Activated CD4-positive, alpha-beta T cell treated with anti-CD3 and anti-CD28 coated beads, Interleukin-2, amount 10 ng/mL, durations not matched to agents 24 days and 14 days (primary cell): ENCODE measurements at places on chromosomes 7 and 10. TPM values are rescaled to one million over a fixed set of nuclear protein-coding genes. Genes with fewer than 3 reads are reported as not detected.
A peak's percentile ranks its signal among the peaks of the same experiment; 100 is the strongest.

The GIMAP4 gene
- total RNA-seq, result 61.1 and 62.7 TPM in 2 replicates

GRCh38 chr10:2351566-2351965 is 614.2 kb upstream of the ADARB2 start:
- no peak overlapping the region for H3K27ac ChIP-seq
- no peaks in the 10 kb centered on the region for H3K36me3 ChIP-seq
- H3K4me3 ChIP-seq, result no peak overlapping the region
- H3K27me3 ChIP-seq, result no peaks in the 10 kb centered on the region
- no peaks in the 10 kb centered on the region for H3K4me1 ChIP-seq

DNA sequence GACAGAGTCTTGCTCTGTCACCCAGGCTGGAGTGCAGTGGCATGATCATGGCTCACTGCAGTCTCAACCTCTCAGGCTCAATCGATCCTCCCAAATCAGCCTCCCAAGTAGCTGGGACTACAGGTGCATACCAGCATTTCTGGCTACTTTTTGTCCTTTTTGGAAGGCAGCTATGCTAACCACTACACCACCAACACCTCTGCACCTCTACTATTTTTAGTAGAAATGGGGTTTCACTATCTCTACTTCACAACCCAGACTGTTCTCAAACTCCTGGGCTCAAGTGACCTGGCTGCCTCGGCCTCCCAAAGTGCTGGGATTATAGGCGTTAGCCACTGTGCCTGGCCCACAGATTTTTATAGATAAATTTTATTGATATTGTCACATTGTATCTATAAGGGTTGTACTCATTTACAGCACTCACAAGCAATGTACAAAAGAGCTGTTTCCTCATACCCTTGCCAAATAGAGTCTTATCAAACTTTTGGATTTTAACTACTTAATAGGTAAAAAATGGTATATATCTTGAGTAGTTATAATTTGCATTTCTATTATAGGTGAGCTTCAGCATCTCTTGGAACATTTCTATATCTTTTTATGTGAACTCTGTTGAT is 23.7 kb downstream of the PRR15 start:
- H3K27me3 ChIP-seq, result no peaks in the 10 kb centered on the region
- H3K27ac ChIP-seq, result no peak overlapping the region
- H3K4me1 ChIP-seq, result peaks cover 4% of the 10 kb centered on the region
- no peak overlapping the region for H3K4me3 ChIP-seq
- peak; percentile 27 for DNase-seq
- H3K36me3 ChIP-seq, result no peaks in the 10 kb centered on the region

The EBLN1 gene
- total RNA-seq, result not detected in 2 replicates

DNA sequence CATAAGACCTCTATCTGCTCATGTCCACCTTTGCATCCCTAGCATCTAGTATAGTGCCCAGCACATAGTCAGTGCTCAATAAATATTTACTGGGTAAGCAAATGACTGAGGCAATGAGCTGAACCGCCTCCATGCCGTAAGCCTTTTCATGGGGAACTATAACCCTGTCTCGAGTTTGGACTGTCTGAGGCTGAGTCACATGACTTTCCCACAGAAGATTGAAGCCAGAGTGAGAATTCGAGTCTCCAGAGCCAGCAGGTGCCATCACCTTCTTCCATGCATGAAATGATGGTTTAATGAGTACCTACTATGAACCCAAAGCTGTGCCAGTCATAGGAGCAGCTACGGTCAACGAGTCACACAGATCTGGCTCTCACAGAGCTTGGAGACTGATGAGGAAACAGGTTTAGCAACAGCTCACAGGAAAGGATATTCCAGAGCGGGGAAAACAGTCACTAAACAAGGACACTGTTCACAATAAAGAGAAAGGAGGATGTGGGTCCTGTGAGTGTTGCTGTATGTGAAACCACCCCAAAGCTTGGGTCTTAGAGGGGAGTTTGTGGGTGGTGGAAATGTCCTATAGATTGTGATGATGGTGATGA is 75.2 kb downstream of the TEX36 start:
- no peaks in the 10 kb centered on the region for H3K4me1 ChIP-seq
- H3K27ac ChIP-seq, result no peak overlapping the region
- H3K4me3 ChIP-seq, result no peak overlapping the region
- no peak for DNase-seq

- no peak overlapping the region for H3K27ac ChIP-seq
- H3K4me3 ChIP-seq, result no peak overlapping the region
- H3K4me1 ChIP-seq, result peaks cover 3% of the 10 kb centered on the region
- H3K27me3 ChIP-seq, result peaks cover 23% of the 10 kb centered on the region
Observed at GRCh38 chr10:110827875-110828274, 43.9 kb upstream of the PDCD4 start.

The GCK gene
- 1.7 and 2.0 TPM in 2 replicates for total RNA-seq

DNA sequence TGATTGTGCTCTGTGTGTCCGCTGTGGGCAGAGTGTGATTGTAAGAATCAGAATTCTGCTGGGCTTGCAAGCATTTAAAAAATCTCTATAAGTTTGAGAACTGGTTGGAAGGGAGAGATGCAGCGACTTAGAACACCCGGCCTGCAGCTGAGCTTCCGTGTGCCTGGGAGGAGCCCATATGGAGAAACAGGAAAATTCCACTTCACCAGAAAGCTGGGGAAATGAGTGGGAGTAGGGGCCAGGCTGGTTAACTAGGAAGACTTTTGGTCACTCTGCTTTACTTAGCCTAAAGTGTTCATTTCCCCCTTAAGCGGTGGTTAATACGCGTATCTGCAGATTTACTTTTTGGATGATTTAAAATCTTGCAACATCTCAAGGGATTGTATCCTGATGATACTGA is 72.2 kb downstream of the TCF7L2 start:
- H3K4me3 ChIP-seq, result no peak overlapping the region
- DNase-seq, result no peak
- peaks cover 12% of the 10 kb centered on the region for H3K27me3 ChIP-seq
- no peaks in the 10 kb centered on the region for H3K36me3 ChIP-seq
- H3K27ac ChIP-seq, result no peak overlapping the region
- H3K4me1 ChIP-seq, result no peaks in the 10 kb centered on the region

DNA sequence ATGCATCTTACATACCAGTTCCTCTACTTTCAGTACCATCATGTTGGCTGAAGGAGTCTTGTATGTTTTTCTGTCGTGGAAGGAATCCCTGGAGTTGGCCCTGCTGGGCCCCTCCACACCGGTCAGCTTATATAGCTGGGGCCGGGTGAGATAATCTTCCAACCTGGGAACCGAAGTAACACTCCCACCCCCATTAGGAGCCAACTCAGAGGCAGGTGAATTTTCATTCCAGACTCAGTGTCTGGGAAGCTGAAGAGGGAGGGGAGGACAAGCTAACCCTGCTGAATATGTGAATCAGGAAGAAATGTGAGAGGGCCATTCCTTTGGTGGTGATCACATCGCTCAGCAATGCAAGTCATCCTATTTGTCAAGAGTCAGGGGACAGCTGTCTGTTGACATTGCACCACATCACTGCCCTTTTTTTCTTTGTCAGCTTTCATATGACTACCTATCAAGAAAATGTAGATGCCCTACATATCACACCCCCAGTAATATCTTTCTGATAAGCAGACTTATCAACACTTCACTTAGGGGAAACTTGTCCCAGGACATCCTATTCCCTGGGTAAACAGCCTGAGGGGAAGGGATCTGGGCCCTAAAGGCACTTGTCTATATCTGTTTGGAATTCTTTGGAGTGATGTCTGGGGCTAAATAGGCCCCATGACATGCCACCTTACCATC is at the start of gene ANKRD1:
Gene ANKRD1, minus strand, starts transcription at position 102 of the 681 bp plus-strand sequence. Its CDS starts 60 bp downstream, at position 42.
- H3K4me1 ChIP-seq, result no peaks in the 10 kb centered on the region
- no peaks in the 10 kb centered on the region for H3K36me3 ChIP-seq
- H3K27me3 ChIP-seq, result peaks cover 50% of the 10 kb centered on the region
- no peak within 1 kb of the TSS for H3K4me3 ChIP-seq

GRCh38 chr7:137585591-137585990 is 242.1 kb upstream of the PTN start:
- H3K36me3 ChIP-seq, result no peaks in the 10 kb centered on the region
- no peak overlapping the region for H3K4me3 ChIP-seq
- H3K27ac ChIP-seq, result no peak overlapping the region
- H3K27me3 ChIP-seq, result no peaks in the 10 kb centered on the region

The GPC2 gene
- 6.3 and 7.9 TPM in 2 replicates for total RNA-seq

GRCh38 chr10:22629852-22630233 is 84.5 kb downstream of the PIP4K2A start:
- peaks cover 10% of the 10 kb centered on the region for H3K36me3 ChIP-seq
- H3K27me3 ChIP-seq, result no peaks in the 10 kb centered on the region
- H3K27ac ChIP-seq, result peak overlapping the region; percentile 95
- peak; percentile 76 for DNase-seq
- H3K4me3 ChIP-seq, result peak overlapping the region; percentile 76
- peaks cover 79% of the 10 kb centered on the region for H3K4me1 ChIP-seq
